ENCODE measurements at places on chromosomes 6 and 20.

DNA sequence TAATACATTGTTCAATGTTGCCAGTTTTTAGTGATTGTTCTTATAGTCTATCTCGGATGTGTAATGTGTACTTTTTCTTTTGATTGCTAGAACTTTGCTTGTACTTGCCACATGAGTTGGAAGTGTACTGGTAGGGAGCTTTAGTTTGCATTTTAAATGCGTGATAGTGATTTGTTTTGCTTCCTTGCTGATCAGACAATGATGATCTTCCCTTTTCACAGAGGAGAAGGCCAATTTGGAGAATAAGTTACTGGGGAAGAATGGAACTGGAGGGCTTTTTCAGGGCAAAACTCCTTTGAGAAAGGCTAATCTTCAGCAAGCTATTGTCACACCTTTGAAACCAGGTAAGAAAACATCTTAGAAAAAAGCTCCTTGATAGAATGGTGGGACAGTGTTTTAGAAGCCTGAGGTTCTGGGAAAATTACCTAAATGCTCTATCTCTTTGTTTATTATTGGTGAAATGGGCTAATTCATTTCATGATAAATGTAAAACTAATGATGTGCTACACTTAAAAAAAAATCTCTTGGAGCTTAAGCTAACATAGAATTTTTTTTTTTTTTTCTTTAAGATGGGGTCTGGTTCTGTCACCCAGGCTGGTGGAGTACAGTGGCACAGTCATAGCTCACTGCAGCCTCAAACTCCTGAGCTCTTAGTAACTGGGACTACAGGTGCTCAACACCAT is 20.9 kb downstream of the TPX2 start:
- DNase-seq: no peak

DNA sequence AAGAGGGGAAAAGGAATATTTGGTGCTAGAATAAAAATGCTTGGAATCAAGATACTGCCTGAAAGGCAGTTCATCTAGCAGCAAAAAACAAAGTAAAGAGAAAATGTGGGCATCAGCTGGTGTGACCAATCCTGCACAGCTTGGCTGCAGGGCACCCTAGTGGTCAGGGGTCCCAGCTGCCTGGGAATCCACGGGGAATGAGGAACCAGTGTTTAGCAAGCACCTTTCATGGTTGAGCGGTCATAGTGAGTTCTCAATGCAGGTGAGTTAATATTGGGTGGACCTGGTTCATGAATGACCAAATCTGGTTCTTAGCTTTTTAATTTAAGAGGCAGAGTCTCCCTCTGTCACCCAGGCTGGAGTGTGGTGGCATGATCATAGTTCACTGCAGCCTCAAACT is 53.3 kb downstream of the CAP2 start:
- no peak for DNase-seq

DNA sequence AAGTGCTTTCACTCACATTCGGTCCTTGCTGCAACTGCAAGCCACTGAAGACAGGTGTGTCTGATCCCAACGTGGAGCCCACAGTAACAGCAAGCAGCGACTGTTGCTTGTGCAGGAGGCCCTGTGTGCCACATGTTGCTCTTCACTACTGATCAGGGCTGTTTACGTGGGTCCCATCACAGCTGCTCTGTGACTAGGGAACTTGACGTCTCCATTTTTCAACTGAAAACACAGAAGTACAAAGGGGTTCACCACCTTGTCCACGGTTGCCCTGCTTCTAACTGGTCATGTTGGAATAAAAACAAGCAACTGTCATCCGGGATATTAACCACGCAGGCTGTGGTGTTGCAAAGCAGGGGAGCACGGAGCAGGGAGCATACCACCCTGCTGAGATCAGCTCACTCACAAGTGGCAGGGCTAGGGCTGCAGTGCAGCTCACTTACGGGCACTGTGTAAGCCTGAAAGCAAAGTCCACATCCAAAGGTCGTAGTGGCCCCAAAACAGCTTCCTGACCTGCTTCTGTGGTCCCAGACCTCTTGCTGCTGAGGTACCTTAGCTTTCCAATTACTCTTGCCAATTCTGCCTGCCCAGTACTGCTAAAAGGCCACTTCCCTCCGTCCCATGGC is 105.8 kb upstream of the DUSP22 start:
- DNase-seq: no peak

DNA sequence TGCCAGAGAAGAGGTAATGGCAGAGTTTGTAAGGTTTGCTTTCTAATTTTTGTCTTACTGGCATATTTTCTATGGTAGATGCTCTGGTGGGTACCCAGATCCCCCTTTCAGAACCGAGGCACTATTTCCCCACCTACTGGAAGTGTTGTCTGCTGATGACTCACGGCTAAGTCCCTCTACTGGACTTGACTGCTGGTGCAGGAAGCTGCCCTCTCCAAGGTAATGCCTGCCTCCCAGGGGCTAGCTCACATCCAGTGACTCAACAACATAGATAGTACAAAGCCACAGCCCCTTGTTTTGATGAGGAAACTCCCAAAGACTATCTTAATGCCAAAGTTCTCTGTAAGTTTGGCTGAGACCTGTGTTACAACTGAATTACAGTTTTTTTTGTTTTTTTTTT is 285.4 kb upstream of the FLRT3 start:
- no peak for DNase-seq

DNA sequence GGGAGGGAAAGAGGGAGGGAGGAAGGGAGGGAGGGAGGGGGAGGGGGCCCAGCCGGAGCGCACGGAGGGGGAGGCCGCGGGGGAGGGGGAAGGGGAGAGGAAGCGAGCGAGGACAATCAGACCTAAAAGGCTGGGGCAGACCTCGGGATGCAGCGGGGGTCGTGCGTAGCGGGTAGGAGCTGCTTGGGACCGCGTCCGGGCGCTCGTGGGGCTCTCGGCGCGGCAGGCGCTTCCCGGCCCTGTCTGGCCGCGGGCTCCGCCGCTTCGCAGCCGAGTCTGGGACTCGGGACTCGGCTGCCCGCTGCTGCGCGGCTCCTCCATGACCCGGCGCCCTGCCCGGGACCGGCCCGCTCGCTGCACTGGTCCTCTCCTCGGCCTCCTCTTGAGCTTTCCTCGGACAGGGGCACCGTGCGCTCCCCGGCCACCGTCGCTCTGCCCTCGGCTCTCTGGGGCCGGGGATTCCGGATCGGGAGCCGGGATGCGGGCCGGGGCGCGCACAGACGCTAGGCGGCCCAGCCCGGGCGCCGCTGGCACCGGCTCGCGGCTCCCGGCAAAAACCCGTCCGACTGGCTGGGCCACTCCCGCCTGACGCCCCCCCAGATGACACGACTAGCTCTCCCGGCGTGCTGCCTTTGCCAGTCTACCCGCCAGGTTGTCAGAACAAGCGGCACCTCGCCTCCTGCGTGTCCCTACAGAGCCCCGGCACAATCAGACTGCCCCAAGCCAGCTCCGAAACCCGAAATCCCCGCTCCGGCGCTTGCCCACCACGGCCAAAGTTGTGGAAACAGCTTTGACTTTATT is 2.2 kb downstream of the TFAP2A start:
- DNase-seq: no peak

- no peak for DNase-seq
These were observed 36.5 kb downstream of the HIVEP1 start for GRCh38 chr6:12048609-12049008.

DNA sequence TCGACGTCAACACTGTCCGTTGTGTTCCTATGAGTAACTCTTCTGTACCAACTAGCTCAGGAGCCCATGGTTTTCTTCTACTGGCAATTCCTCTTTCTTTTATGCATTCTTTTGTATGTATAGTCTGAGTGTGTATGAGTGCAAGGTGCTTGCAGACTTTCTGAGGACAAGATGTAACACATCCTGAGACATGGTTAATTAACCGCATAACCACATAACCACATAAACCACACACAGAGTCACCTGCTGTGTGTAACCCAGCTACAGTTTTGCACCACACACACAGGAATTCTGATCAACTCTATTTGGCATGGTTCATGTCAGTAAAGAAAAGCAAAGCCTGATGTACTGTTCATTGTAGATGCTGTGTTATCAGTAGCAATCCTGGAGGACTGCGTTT is 98.6 kb downstream of the DACT2 start:
- DNase-seq: no peak

DNA sequence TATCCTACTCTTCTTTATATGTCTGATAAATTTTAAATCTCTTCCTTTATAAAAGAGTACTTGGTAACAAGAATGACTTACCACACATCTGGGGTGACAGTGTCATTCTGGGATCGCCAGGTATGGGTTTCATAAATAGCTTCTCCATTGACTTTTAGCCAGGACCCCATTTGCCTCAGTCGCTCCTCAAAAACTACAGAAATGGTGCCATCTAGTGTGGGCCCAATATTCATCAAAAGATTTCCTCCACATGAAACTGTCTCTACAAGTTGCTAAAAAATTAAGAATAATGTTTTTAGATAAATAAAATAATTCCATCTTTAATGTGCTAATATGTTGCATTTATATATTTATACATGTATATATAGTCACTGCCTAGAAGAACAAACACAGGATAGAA is 9.7 kb downstream of the FUCA2 start:
- DNase-seq: no peak

DNA sequence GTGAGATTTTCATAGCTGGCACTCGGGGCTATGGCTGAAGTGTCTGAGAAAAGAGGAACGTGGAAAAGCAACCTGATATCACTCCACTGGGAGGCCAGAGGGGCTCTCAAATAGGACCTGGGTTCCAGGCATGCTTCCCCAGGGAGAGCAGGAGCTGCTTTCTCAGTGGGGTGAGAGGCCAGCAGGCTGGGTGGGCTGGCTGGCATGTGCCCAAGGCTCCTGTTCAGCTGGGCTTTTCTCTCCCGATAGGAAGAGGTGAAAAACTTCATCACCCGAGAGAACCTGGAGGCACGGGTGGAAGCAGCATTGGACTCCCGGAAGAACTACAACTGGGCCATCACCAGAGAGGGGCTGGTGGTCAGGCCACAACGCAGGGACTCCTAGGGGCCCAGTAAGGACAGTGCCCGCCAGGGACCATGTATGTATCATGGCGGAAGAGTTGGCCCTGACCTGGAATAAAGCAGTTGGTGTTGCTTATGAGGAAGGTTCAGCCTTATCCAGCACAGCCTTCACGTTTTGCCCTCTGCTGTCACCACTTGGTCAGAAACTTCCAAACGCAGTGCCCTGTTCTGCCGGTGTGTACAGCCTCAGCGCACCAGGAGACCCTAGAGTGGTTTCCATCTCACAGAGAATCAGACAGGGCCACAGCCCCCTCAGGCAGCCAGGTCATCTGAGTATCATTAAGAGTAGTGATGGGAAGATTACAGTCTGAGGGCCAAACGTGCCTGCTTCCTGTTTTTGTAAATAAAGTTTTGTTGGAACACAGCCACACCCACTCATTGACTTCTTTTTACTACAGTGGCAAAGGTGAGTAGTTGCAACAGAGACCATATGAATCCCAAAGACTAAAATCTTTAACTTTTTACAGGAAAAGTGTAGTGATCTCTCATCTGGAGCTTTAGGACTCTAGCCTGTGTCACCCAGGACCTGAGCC is 1.9 kb downstream of the MRPS26 start:
- DNase-seq: no peak

DNA sequence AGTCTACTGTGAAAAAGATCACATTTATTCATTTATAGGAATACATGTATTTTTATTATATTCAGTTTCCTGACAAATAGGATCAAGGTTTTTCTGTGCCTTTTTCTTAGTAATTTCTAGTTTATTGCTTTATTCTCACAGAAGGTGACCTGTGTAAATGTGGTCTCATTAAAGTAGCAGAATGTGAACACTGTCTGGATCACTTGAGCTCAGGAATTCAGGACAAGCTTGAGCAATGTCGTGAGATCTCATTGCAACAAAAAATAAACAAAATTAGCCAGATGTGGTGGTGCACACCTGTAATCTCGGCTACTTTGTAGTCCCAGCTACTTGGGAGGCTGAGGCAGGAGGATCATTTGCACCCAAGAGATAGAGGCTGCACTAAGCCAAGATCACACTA is 516.7 kb downstream of the CDKAL1 start:
- DNase-seq: no peak

- no peak for DNase-seq
These were observed 6.7 kb upstream of the KHDC1L start for GRCh38 chr6:73231986-73232391.

- no peak for DNase-seq
These were observed 145.9 kb upstream of the FBXL4 start for GRCh38 chr6:99093456-99094190.

- no peak for DNase-seq
These were observed 156.9 kb downstream of the GPX5 start for GRCh38 chr6:28682542-28682941.

DNA sequence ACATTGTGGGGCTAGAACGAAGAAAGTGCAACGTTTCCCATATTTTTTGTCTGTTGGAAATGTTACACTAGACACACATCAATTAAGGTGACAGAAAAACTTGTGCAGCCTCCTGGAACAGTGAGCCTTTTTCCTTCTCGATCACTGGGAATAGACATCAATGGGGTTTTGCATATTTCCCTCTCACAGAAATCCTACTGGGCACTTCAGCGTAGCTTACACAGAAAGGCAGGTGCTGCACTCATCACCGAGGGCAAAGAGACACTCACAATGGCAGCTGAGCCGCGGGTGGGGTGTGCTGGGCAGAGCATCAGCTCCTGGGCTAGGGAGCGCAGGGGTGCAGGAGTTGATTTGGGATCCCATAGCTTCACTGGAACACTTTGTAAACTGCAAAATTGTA is 64.5 kb downstream of the THBS2 start:
- DNase-seq: no peak

Data from NCI-H524 treated with DMSO at 0.1 percent for 48 hours (cell line).